ENCODE measurements at places on chromosomes 11 and 22. TPM values are rescaled to one million over a fixed set of nuclear protein-coding genes. Genes with fewer than 3 reads are reported as not detected.

Gene RNF121
- polyA plus RNA-seq: 8.8 TPM

Gene TECTA
- 0.78 TPM for polyA plus RNA-seq

Gene SVIP
- polyA plus RNA-seq: 34.5 TPM

Gene ACTN3
- polyA plus RNA-seq: not detected

Gene AHNAK
- polyA plus RNA-seq: 47.1 TPM
